ENCODE measurements at places on chromosomes 2 and 18.
A peak's percentile ranks its signal among the peaks of the same experiment; 100 is the strongest.

- DNase-seq: no peak
Measured at GRCh38 chr2:213016166-213016983, 135.0 kb downstream of the IKZF2 start.

DNA sequence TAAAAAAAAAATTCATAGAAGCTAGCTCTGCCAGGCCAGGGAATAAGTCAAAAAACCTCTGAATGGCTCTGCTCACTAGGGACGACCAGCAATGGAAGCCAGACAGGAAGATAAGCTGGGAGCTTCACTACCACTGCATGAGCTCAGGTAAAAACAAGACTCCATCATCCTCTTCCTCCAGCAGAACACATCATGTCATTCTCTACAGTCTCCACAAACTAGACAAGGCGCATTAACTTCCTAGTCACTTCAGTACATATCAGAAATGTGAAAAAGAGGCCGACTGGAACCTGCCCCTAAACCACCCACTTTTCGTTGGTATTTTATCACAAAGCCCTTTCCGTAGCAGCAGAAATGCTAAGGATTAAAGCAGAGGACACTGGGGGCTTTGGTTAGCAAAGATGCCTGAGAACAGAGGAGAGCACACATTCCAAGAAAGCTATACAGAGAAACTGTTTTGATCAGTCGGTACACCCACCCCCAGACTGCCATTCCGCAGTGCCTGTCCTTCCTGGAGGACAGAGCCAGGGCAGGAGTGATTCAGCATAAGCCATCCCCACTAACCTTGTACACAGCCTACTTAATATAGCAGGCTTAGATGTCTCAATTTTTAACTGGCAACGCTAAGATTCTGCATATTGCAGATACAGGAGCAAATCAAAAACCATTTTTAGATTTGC, 53.4 kb downstream of the AAK1 start:
- no peak for DNase-seq

GRCh38 chr2:18402831-18403230, 157.6 kb downstream of the RDH14 start:
- no peak for DNase-seq

- DNase-seq: no peak
Measured at GRCh38 chr2:169683054-169683424, 11.2 kb downstream of the CFAP210 start.

GRCh38 chr2:130760754-130761751, 5.7 kb downstream of the AMER3 start:
- no peak for DNase-seq

DNA sequence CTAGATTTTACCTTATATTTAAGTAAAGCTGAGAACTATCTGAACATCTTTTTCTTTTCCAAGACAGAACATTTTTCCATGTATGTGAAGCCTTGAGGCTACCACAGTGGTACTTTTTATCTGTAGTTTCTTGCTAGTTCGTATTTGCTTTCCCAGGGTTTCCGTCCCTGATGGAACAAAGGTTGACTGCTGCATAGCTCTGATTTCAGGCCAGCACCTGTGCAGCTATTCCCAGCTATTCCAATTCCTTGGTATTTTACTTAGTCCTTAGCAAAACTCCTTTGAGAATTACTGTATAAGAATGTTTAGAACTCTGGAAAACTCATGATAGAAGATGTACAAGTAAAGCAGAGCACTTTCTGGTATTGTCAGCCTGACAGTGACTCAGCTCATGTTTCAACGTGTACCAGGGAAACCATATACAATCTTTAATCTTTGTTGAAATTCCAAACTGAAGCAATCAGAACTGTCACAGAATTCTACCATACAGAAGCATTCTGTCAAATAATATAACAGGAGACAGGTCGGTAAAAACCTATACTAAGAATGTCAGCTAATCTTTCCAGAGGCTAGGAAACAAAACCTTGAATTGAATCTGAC, 162.2 kb downstream of the PKP4 start:
- DNase-seq: no peak

GRCh38 chr2:74648009-74648443, at the start of gene M1AP:
Gene M1AP, minus strand, starts transcription at chr2:74648330. Its CDS starts 8,055 bp downstream, at chr2:74640275.
- no peak for DNase-seq

- no peak for DNase-seq
Measured at GRCh38 chr18:10927286-10927992, 221.9 kb downstream of the PIEZO2 start.

DNA sequence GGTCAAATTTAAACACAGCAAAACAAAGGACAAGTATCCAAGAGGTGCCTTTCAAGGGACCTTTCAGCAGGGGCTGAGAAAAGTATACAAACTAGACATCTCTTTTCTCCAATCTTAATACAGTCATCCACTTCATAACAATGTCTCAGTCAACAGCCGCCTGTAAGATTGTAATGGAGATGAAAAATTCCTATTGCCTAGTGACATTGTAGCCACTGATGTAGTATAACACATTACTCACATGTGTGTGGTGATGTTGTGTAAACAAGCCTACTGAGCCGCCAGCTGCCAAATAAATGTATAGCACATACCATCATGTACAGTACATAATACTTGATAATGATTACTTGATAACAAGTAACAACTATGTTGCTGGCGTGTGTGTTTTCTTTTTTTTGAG, 31.0 kb downstream of the VIT start:
- DNase-seq: no peak

DNA sequence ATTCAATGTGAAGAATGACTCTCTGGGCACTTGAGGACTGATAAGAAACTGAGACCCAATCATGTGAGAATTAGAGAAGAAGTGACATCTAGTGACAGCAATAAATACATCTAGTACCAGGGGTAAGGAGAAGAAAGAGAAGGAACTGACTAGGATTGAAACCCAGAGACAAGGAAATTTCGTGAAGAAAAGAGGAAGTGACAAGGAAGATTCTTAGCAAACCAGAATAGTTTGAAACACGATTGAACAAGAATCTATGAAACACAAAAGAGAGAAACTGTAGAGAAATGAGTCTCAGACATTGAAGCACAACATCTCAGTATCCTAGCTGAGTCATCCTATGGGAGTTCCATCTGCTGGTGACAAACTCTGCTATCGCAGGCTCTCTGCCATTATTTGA, 571.9 kb upstream of the PKDCC start:
- no peak for DNase-seq

DNA sequence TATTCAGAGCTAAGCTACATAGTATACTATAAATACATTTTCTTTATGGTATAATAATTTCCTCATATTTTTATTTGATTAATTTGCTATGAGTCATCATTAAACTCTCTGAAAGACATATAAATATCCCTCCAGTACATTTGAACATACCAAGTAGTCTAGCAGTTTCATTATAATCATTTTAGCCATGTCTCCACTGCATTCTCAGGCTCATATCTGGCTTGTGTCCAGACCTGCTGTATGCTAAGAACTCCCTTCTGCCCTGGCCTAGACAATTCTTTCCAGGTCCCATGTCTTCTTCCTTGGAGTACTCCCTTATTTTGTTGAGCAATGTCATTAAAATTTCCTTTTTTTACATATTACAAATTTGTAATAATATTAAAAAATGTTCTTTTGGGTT, 16.6 kb upstream of the DYNC1I2 start:
- no peak for DNase-seq

DNA sequence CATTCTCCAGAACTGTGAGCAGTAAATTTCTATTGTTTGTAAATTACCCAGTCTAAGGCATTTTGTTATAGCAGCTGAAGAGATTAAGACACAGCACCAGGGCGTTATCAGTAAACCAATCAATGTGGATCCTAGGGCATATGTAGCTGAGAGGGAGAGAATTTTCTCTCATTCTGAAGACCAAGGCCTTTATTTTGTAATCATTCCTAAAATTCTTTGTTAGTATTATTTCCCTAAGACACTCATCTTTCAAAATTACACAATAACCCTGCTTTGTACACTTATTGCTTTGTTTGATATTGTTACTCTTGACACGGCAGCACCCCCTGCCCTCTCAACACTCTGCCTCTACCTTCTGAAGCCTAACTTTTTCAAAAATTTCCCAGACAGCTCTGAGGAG, 419.1 kb downstream of the SLC4A3 start:
- no peak for DNase-seq

GRCh38 chr2:33134791-33135560, 188.2 kb downstream of the LTBP1 start:
- DNase-seq: peak; percentile 37

DNA sequence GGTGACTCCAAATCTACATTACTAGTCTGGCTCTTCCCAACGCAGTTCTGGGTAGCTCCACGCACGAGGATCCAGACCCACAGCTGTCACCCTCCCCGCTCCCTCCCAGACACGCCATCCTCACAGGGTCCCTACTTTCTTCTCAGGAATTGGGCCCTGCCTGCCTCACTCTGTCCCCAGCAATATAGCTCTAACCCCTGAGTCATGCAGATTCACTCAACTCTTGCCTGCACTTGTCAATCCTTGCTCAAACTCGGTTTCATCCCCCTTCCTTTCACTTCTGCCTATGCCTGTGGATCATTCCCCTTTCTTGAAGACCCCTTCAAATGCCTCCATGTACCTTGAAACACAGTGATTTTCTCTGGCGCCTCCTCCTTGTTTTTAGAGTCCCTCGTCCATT, 5.0 kb downstream of the ST8SIA5 start:
- no peak for DNase-seq

DNA sequence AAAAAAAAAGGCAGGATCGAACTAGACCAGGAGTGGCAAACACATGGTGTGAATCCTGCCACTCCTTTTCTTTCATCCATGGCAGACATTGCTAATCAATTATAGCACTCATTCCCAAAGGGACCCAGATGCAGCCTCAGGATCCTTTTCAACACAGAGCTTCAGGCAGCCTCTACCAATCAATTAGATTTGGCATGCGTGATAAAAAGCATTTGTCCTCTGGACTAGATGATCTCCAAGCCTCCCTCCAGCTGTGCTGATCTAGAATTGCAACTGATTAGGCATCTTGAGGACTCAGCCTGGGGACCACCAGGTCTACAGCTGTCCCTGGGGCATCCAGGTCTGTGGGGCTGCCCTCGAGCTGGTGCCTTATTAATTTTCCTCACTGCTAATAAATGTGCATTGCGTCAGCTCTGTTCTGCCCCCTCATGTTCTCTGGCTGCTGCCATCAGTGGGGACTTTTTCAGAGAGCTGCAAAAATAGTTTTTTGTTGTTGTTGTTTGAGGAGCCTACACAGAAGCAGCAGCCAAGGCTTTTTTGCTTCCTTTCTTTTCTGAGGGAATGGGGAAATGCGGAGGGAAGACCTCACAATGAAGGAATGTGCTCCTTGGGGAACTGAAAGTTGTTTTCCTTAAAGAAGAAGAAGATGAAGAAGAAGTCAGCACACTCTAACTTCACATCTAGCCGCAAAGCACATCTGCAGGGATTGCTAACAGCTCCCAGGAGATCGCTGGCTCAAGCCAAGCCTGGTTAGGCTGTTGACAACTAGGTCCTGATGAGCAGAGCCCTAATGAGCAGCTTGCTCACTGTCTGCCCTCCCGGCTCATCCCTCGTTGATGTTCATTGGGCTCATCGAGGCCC, 8.8 kb upstream of the ATOH8 start:
- DNase-seq: no peak

DNA sequence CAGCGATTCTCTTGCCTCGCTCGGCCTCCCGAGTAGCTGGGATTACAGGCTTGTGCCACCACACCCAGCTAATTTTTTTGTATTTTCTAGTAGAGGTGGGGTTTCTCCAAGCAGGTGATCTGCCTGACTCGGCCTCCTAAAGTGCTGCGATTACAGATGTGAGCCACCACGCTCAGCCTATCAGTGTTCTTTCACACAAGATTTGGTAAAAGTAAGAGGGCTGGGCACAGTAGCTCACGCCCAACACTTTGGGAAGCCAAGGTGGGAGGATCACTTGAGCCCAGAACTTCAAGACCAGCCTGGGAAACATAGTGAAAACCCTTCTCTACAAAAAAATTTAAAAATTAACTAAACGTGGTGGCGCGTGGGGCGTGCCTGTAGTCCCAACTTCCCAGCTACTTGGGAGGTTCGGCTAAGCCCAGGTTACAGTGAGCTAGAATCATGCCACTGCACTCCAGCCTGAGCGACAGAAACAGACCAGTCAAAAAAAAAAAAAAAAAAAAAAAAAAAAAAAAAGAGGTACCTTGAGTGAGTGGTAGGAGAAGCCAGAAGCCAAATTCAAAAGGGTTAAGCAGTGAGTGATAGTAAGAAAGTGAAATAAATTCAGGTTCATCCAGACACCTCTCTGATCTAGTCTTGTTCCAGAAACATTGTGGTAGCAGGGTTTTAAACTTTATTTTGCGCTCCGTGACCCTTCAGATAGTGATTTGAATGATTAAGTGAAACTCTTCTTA, 981 bp downstream of the MRPL53 start:
- no peak for DNase-seq

DNA sequence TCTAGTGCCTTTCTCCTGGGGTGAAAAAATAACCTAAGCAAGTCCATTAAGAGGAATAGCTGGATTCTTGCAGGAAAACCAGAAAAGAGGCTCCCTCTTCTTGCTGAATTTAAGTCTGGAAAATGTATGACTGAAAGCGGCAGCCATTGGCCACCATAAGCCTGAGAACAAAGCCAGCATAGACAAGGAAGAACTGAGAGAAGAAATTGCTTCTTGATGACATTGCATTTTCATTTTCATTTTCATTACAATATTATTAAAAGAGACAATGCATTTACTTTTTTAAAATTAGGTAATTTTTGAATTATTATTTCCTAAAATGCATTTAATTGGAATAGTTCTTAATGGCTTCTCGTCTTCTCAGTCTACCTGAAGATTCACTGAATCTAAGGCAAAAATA, 1157.5 kb upstream of the ZEB2 start:
- no peak for DNase-seq

- no peak for DNase-seq
Measured at GRCh38 chr2:46144133-46144800, 152.9 kb upstream of the EPAS1 start.

- DNase-seq: no peak
Measured at GRCh38 chr2:5230855-5231254, 461.3 kb upstream of the SOX11 start.

DNA sequence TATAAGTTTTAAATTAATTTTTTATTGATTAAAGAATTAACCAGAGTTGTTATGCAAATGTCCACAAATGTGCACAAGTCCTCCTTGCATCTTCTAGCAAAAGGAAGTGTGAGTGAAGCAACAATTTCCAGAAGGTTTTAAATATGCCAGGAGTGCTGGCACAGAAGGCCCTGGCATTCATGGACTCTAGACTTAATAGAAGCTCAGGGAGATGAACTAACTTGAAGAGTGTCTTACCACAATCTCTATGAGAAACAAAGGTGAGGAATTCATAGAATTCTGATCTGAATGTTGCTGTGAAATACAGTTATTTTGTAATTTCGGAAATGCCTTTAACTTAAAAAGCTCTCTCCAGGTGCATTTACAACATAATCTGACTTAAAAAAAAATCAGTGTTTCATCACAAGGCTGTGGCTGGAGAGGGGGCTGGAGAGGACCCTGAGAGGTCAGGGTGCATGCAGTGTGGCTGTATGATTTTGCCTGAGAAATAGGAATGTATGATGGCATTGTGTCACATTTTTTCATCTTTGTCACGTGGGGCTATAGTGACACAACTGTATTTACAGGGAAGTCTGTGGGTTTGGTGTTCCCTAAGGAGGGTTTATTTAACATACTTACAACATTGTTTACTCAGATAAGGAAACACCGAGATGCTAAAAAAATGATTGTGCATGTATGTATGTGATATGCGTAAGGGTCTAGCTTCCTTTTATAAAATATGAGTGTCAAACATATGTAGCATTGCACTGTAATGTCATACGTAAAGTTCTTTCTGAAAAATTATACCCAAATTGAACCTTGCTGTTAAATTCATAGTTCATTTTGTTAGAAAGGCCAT, 66.2 kb downstream of the MAP4K4 start:
- no peak for DNase-seq

GRCh38 chr18:63799189-63799588, 24.0 kb downstream of the SERPINB7 start:
- DNase-seq: no peak

- no peak for DNase-seq
Measured at GRCh38 chr2:134087371-134087921, 166.4 kb upstream of the MGAT5 start.
